ENCODE measurements at places on chromosomes 7 and 10.

GRCh38 chr10:8225187-8225586 is 170.7 kb downstream of the GATA3 start:
- DNase-seq = no peak

DNA sequence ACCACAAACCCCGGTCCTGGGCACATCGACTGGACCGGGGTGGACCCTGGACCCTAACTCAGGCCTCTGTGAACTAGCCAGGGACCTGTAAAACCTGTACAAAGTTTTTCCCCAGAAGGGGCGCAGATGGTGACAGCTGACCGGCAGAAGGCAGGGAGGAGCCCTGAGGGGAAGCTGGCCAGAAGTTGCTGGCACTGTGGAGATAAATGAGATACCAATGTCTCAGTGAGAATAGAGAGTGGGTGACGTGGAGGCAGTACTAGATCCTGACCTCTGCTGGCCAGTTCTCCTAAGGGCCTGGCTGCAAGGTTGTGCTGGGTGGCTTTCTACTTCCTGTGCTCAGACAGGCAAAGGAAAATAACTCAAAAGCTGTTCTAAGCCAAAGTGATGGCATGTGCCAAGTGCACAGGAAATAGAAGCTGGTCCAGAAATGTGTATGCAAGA is 10.6 kb upstream of the TSPAN14 start:
- DNase-seq = no peak

GRCh38 chr7:85175217-85175616 is 11.6 kb downstream of the SEMA3D start:
- no peak for DNase-seq

GRCh38 chr7:47248797-47249196 is 333.1 kb downstream of the TNS3 start:
- DNase-seq = no peak

DNA sequence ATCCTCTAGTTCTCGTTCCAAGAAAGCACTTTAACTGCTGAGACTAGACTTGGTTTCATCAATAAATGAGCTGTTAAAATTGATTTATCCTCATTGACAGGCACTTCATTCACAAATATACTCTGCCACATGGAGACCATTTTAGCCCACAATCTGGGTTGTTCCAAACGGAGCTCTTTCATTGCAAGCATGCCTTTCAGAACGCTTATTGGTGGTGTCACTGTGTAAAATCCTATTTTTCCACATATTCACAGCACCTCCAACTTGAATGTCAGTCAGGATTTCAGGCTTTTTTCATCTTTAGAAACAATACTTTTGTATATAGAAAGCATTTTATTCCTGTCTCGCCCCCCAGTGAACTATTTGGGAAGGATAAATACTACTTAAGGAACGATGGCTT is 424.7 kb upstream of the NRP1 start:
- DNase-seq = no peak

- DNase-seq = no peak
Observed at GRCh38 chr7:28392289-28392688, 20.0 kb upstream of the CREB5 start.

DNA sequence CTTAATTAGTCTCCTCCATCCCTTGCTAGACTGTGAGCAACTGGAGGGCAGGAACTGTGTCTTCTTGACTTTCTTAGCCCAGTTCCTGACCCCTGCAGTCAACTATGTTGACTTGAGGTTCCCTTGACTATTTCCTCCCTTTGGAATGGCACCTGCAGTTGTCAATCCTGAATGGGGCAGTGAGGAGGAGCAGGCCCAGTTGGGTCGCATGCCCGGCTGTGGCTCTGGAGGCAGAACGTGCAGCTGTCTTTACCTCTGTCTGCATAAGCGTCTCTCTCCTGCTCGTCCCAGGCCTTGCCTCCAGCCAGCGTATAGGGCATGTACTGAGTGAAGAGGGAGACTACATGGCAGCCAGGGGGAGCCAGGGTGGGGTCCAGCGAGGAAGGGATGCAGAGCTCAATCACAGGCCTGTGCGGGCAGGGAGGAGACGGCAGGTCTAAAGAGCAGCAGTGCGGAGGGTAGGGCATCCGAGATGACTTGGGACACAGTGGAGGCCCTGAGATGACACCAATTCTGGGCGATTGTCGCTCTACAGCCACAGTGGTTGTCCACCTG is 26.8 kb downstream of the PYROXD2 start:
- DNase-seq = no peak

DNA sequence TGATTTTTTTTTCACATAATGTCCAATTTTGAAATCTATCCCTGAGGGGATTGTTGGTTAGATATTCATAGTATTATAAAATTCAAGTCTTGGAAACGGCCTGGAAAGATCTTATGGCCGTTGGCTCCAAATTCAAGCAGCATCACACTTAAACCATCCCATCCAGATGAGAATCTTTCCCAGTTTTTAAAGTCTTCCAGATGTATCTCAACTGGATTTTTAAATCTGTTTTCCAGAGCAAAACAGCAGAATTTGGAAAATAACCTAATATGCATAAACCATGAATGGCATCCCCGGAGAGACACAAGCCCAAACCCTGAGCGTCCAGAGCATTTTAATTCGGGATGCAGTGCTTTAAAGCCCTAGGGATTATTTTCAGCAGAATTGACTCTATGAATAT is 208.2 kb upstream of the PRKCQ start:
- DNase-seq = no peak

DNA sequence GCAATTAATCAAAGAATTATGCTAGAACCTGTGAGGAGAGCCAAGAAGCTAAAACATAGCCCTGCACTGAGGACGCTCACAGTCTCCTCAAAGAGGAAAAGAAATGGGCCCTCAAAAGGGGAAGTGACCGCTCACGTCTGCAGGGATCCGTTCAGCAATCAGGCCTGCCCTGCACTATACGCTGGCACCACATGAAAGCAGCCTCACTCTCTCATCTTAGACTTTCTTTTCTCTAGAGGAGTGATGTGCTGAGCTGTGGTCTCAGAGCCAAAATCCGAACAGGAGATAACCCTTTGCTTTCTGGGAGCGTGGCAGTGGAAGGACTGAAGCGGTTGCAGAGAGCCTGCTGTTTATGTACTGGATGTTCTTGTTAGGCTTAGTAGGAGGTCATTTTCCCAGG is 6.3 kb upstream of the IL2RA start:
- no peak for DNase-seq

- no peak for DNase-seq
Observed at GRCh38 chr7:11170175-11170574, 196.5 kb downstream of the PHF14 start.

GRCh38 chr7:5419539-5420066 is 4.0 kb downstream of the TNRC18 start:
- no peak for DNase-seq

GRCh38 chr10:12214763-12215218 is 18.8 kb downstream of the CDC123 start:
- DNase-seq = peak; percentile 28

- DNase-seq = no peak
Observed at GRCh38 chr10:101686133-101686925, 8.6 kb downstream of the FBXW4 start.

GRCh38 chr10:15045380-15045779 is 1.6 kb downstream of the OLAH start:
- DNase-seq = no peak

GRCh38 chr7:100163006-100163531 is 4.5 kb upstream of the TRAPPC14 start:
- no peak for DNase-seq

- DNase-seq = no peak
Observed at GRCh38 chr7:29573567-29573966, 9.9 kb downstream of the PRR15 start.

GRCh38 chr10:103512591-103513379 is 19.3 kb downstream of the NEURL1 start:
- no peak for DNase-seq

- no peak for DNase-seq
Observed at GRCh38 chr10:279655-280054, 144.4 kb downstream of the ZMYND11 start.

- no peak for DNase-seq
Observed at GRCh38 chr7:46146454-46147255, 225.6 kb upstream of the IGFBP3 start.

GRCh38 chr10:124388476-124388822 is 30.3 kb downstream of the OAT start:
- no peak for DNase-seq

DNA sequence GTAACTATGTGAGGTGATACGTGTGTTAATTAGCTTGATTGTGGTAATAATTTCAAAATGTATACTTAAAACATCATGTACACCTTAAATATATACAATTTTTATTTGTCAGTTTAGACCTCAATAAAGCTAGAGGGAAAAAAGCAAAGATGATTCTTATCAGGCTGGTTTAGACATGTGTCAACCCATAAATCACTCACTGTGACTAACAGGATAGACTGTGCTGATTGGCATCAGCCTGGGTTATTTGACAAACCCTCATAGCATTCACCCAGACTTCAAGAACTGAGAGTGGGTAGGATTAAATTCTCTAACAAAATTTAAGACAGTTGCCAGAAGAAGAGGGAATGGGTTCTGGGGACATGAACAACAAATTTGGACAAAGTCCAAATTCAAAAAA is 73.8 kb upstream of the TMEM140 start:
- no peak for DNase-seq

- no peak for DNase-seq
Observed at GRCh38 chr7:100486111-100486636, 2.4 kb downstream of the NYAP1 start.

DNA sequence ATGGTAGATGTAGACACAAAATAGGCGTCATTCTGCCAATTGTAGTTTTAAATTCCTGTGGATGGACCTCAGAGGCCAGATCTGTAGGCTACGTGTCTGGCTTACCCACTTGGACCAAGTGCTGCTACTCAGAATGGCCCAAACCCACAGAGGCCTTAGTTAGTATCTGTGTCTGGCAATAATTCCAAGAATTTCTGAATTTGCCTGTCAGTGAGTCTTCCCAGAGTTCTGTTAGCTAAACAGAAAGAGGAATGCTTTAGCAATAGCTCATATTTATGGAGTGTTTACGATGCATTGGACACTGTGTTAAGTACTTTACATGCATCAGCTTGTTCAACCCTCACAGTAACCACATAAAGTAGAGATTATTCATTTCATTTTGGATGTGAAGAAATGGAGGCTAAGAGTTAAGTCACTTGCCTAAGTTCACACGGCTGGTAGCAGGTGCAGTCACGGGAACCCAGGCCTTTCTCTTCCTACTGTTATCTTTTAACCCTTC is 231.8 kb downstream of the PTEN start:
- no peak for DNase-seq

DNA sequence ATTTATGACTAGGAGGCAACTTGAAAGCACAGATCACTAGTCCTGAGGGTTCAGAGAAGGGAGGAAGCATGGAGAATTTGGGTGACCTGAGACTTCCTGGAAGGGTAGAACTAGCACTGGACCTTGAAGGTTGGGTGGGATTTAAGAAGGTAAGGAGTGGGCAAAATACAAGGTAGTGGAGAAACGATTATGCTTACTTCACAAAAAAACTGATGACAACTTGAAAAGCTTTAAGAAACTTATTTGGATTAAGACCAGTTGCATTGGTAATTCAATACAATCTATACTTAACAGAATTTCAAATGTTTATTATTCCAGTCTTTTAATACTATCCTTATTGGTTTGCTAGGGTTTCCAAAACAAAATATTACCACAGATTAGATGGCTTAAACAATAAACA is 198.6 kb upstream of the MDFIC start:
- DNase-seq = no peak

- no peak for DNase-seq
Observed at GRCh38 chr10:25651534-25651933, 282.5 kb upstream of the MYO3A start.

GRCh38 chr10:101162677-101163076 is 31.6 kb downstream of the TLX1 start:
- no peak for DNase-seq

GRCh38 chr7:138295049-138295637 is 164.9 kb upstream of the TRIM24 start:
- DNase-seq = no peak

- DNase-seq = no peak
Observed at GRCh38 chr10:130924138-130924819, 387.2 kb downstream of the TCERG1L start.

DNA sequence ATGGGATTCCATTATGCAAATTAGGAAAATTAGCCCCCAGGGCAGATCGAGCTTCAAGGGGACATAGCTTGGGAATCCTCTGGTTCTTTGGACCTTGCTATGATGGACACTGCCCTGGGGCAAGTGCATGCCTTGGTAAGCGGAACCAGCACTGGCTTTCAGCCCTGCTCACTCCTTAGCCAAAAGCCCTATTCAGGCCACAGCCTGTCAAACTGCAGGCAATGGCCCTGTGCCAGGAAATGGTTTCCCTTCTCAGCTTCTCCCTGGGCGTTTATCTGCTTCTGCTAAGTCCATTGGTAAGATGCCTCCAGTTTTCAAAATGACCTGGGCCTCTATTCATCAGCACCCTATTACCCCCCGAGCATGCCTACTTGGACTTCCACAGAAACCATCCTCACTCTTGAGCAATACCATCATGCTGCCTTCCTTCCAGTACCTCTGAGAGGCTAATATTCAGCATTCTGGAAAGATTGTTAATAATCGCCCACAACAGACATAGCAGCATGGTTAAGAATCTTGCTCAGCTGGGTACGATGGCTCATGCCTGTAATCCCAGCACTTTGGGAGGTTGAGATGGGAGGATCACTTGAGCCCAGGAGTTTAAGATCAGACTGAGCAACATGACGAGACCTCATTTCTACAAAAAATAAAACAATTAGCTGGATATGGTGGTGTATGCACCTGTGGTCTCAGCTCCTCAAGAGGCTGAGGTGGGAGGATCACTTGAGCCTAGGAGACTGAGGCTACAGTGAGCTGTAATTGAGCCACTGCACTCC is 918.6 kb upstream of the AUTS2 start:
- no peak for DNase-seq

DNA sequence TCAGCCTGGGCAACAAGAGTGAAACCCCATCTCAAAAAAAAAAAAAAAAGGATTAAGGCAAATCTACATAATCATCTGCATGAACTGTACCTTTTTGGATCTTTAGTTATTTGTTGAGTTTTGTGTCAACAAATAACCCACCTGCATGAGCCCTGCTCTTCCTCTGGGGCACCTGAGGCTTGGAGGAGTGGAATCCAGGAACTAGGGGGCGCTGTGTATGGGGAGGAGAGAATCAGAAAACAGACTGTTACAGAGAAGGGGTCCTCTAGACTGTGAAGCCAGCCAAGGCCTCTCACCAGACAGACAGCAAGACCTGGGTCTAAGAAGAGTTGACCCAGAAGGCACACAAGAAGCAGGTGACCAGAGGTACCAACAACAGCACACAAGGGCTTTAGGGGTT is 682.8 kb upstream of the NRP1 start:
- DNase-seq = no peak

DNA sequence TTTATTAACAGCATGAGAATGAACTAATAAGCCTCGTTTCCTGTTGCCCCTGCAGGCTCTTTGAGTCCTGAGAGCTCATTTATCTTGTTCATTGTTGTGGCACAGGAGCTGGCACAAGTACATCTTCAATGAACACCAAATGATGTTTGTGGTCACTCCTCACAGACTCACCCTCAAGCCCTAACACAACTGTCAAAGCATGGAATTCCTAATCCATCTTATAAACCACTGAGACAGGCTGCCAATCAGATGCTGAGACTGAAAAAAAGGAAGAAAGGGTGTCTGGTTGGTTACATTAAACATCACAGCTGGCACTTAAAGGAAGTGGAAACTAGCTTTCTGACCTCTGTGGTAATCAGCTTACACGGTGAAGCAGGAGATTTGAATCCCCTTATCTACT is 7.7 kb upstream of the CCDC172 start:
- DNase-seq = no peak

Data from activated naive CD4-positive, alpha-beta T cell treated with anti-CD3 and anti-CD28 coated beads, Interleukin-2, amount 50 U/mL, for 16 hours (primary cell).